ENCODE measurements at places on chromosomes 5 and 9.

DNA sequence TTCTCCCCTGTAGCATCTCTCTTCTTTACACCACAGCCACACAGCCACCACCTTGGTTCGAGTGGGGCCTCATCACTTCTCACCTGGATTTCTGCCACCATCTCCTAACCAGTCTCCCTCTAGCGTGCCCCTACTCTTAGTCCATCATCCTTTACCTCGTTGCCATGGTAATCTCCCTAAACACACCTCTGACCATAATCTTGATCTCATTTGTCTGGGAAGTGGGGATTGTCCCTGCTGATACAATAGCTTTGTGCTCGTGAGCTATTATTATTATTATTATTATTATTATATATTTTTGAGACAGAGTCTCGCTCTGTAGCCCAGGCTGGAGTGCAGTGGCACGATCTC, 76.5 kb upstream of the HSPA9 start:
- DNase-seq: no peak

DNA sequence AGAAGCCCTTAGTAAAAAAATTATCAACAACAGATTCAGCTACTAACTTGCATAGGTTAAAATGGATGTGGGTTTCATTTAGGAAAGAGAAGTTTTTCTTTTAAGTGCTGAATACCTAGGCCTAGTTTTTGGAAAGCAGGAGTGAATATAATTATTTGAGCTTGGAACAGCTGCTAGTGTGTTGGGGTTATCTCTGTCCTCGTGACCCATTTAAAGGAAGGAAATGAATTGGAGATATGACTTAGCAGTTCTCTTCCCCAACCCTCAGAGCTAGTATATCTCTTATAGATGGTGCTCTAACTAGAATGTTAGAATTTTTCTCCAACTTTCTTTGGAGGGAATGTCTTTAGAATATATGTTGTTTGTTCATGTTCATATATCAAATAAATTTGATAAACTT, 38.6 kb downstream of the ZNF366 start:
- DNase-seq: no peak

- DNase-seq: no peak
These were observed 665.0 kb upstream of the RGMB start for GRCh38 chr5:98108497-98108896.

GRCh38 chr9:18184401-18184800, 289.6 kb upstream of the ADAMTSL1 start:
- no peak for DNase-seq

DNA sequence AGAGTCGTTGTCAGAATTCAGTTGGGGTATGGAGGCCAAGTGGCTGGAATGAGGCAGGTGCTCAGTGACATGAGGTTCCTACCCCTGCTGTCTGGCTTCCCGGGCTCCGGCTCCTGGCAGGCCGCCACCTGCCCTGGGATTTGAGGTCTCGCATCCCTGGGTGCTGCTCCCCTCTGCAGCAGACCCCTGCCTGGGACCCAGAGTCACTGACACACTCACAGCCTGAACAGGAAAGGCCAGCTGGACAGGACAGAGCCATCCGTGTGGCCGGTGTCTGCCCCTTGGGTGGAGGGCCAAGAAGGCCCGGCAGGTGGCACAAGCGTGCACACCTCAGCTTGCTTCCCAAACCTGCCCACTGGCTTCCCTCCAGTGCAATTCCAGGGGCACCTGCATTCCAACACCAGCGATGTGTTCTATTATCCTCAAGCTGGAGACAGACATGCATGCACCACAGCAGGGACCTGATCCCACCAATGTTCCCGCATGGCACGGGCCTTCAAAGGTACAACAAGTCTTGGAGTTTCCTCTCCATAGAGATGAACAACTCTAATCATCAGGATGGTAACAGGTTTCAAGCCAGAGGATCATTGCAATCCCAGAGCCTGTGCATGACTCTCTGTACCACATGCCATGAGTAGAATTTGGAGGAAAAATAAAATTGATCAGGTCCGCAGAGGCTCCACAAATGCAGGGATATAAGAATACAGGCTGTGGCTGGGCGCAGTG, 45.6 kb upstream of the RNF130 start:
- DNase-seq: no peak

DNA sequence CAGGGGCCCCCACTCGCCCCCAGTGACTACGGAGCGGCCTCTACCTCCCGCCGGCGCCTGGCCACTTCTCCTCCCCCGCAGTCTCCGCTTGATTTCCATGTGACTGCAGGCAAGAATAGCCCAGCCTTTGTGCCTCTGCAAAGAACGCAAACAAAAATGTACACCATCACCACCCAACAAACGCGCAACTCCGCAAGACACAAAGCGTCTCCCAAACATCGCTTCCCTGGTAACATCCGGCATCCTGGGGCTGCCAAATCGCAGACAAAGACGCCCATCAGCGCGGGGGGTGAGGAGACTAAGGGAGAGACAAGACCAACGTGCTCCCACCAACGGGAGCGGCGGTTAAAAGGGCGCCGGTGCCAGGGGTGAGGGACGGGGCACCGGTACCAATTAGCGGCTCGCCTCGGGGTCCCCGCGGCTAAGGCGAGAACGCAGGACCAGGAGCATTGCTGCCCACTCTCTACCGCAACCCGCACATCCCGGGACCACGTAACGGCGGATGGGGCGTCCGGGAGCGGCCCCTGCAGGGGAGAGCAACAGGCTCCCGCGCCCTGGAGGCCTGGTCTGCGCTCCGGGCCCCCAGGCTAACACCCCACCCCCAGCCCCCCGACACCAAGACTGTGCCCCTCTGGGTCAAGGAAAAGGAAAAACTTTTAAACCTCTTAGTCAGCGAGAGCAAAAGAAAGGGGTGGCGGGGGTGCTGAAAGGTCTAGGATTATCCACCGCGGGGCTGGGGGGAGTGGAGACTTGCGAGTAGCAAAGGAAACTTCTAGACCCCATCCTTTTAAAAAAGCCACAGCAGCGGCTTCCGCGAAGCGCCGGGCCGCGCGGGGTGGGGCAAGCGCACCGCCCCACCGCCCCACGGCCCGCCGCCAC, 885 bp downstream of the MPDZ start:
- no peak for DNase-seq

DNA sequence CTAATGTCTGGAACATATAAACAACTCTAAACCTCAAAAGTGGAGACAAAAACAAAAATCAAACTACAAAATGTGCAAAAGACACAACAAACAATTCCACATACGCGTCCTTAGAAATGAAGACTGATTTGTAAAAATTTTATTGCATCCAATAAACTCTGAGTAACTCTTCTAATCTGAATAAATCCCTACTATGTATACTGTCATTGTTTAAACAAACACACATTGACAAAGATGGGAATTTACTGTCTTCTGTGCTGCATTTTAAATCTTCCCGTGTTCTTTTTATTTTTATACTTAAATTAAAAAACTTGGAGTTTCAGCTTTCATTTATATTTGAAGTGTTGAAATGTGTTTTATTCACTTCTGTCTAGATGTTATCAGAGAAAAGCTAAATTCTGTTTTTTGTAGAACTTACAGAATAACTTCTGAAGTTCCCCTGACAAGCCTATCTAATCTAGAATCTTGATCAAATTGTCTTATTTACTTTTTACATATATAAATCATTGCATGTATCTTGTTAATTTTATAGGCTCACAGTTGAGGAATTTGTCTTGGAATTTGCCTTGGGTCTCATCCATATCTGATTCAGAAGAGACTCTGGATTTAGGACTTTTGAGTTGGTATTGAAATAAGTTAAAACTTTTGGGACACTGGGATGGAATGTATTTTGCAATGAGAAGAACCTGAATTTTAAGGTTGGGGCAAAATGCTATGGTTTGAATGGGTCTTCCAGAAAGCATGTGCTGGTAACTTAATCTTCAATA, 2064.4 kb upstream of the C9orf72 start:
- DNase-seq: no peak

DNA sequence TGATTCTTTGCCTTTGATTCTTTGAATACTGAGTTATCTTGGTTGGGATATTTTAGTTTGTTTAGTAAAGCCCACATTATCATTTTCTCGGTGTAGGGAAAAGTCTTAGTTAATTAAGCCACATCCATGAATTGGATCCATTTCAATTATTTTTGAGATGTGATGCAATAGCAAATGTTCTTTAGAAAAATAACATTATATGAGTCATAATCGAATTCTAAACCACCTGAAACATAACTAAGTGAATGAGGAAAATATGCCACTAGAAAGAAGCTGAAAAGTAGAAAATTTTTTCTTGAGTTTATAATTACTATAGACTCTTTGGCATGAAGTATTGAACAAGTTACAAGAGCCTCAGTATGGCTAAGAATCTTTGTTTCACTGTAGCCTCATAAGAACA, 17.5 kb upstream of the CCDC192 start:
- no peak for DNase-seq

- DNase-seq: no peak
These were observed 348.2 kb upstream of the CCNG1 start for GRCh38 chr5:163089230-163089629.

DNA sequence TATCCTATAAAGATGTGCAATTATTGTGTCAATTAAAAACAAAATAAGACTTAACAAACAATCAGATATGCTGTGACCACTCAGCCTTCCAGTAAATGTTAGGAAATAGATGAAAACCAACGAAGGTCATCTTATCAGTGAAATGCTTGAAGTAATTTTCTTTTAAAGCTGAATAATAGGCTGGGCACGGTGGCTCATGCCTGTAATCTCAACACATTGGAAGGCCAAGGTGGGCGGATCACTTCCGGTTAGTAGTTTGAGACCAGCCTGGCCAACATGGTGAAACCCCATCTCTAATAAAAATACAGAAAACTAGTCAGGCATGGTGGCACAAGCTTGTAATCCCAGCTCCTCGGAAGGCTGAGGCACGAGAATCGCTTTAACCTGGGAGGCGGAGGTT, 31.2 kb downstream of the NLN start:
- DNase-seq: no peak

DNA sequence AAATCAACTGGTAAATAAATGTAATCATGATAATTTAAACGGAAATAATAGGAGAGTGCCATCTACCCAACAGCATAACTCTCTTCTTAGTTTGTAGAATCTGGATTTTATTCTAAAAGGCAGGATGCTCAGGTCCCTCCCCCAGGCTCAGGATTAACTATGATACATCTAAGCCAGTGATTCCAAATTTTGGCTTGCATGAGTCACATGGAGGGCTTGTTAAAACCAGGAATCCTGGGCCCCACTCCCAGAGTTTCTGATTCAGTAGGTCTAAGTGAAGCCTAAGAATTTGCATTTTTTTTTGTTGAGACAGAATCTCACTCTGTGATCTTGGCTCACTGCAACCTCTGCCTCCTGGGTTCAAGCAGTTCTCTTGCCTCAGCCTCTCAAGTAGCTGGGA, 62.3 kb upstream of the ZFR start:
- DNase-seq: no peak

DNA sequence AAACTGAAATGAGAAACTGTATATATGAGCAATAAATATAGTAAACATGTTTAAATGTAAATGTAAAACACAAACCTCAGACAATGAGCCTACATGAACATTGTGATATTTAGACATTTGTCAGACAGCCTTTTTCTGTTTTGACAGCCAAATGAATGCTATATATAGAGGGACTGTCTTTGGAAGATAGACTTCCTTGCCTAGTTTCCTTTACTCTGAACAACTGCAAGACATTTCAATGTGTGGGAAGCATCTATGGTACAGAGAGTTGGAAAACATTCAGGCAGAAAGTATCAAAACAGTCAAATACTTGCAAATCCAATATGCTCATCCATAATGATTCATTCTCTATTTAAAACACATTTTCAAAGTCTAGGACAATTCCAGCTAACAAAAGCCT, 31.7 kb upstream of the TUSC1 start:
- no peak for DNase-seq

GRCh38 chr9:1462626-1463308, 412.6 kb downstream of the DMRT2 start:
- no peak for DNase-seq

DNA sequence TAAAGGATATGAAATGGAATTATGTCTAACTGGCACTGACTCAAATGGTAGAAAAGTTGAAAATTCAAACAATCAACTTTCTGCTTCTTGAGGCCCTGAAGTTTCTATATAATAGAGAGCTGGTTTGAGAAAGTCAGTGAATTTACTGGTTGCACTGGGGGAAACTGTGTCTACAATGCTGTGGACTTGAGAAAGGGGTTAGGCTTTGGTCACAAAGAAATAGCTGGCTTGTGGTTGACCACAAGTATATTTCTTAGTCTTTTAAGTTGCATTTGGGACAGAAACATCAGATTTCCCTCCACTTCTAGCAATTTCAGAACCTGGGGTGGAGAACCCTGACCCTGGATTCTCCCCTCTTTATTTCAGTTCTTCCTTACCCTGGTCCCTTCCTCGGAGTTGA, 192.6 kb upstream of the ACTBL2 start:
- DNase-seq: no peak

All from stimulated activated CD8-positive, alpha-beta memory T cell treated with anti-CD3 and anti-CD28 coated beads, Interleukin-7, amount 100 ng/mL, for 4 hours (primary cell).